GOT3 (cell line): ENCODE measurements at places on chromosomes 4 and X.

DNA sequence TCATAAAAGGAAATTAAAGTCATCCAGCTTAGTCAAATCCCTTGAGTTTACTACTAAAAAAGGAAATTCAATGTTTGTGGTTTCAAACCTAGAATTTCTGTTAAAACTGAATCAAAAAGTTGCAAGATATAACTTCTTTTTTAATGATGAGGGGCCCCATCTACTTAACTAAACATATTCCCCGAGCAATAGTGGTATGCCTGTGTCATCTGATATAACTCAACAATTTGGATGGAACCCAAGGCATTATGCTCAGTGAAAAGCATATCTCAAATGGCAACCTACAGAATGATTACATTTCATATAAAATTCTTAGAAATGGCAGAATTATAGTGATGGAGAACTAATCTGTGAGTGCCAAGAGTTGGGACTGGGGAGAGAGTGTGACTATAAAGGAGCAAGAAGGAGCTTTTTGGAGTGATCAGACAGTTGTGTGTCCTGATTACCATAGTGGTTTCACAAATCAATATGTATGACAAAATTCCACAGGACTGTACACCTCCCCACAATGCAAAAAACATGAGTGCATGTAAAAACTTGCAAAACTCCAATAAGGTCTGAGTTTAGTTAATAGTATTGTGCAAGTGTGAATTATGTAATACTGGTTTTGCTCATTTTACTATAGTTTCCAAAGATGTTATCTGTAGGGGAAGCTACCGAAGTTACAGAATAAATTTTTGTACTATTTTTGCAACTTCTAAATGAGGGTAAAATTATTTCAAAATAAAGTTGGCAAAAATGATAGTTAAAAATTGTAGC, 323.2 kb downstream of the ARHGAP24 start:
- DNase-seq: no peak

- DNase-seq: no peak
Measured at GRCh38 chrX:10769195-10769594, 148.8 kb upstream of the MID1 start.

- no peak for DNase-seq
Measured at GRCh38 chr4:122930862-122931261, 8.5 kb upstream of the NUDT6 start.

DNA sequence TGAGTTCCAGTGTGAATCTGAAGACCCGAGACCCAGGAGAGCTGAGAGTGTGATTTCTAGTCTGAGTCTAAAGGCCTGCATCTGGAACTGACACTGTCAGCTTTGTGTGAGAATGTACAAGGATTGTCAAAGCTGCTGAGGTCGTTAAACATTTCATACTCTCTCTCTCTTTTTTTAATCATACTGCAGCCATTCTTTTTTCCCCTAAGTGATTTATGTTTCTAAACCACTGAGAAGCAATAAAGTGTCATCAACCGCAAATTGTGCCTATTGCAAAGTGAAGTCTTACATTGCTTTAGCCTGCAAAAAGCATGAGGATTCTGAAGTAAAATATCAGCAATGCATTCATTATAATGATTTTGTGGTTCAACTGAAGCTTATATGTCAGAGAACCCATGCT, 106.0 kb downstream of the ASMT start:
- DNase-seq: no peak

DNA sequence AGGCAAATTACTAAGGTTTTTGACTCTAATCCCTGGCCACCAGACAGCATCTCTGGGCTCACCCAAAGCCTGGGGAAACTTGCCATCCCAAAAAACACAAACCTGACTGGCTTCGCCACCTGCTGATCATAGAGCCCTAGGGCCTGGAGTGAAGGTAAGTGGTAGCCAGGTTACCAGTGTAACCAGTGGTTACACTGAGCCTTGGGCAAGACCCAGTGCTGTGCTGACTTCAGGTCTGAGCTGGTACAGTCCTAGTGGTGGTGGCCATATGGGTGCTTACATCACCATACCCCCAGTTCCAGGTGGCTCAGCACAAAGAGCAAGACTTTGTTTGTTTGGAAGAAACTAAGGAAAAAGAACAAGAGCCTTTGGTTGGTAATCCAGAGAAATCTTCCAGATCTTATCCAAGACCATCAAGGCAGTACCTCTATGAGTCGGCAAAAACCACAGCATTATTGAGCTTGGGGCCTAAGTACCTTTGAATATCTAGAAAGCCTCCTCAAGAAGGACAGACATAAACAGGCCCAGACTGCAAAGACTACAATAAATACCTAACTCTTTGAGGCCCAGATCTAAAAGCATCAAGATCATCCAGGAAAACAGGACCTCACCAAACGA, 13.7 kb downstream of the MED14 start:
- no peak for DNase-seq

DNA sequence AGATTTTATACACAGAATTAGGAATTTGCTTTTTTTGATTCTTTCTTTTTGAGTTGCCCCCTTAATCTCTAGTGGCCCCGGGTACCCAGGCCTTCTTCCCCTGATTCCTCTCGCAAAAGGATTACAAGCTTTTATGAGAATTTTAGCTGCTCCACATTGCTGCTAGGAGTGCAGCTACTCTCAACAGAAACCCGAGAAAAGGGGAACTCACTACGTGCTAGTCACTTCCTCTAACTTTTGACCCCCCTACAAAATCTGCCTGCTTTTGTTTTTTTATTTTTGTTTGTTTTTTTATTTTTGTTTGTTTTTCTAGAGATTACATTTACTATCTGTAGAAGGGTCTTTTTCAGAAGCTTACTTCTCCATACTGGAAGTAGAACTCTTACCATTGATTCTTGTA, 64.1 kb downstream of the ZNF81 start:
- no peak for DNase-seq

- DNase-seq: peak; percentile 1
Measured at GRCh38 chr4:130563185-130563888, 1467.4 kb downstream of the C4orf33 start.

DNA sequence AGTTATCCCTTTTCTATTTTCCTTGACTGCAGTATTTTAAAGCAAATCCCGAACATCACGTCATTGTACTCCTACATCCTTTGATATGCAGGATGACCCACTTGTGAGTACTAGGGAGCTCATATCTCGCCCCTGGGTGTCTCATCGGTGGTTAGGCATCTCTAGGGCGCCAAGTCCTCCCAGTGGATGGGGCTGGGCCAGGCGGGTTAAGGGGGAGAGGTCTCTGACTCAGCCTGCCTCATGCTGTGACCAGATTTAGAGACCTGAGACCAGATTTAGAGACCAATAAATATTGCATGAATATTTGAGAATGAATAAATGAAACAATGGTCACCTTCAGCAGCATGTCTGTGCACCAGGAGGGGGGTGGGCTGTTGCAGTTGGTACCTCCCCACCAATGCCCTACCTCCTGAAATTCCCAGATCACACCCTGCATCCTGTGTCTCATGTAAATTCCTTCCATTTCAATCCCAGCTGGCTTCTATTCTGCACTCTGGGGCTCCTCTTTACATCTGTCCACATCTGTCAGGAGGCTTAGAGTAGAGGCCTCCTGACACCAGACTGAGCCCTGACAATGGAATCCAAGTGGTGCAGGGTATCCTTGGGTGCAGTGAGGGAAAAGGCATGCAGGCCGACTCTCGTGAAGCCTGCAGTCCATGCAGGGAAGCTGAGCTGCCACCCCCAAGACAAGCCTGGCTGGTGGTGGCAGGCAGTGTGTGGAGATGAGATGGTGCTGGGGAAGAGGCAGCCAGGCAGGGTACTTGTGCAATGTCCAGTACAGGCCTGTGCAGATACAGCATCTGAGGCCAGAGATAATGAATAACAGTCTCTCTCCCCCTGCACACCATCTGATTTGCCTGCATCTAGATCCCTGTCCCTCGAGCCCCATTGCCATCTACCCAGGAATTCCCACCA, 5.2 kb downstream of the APLN start:
- DNase-seq: no peak

DNA sequence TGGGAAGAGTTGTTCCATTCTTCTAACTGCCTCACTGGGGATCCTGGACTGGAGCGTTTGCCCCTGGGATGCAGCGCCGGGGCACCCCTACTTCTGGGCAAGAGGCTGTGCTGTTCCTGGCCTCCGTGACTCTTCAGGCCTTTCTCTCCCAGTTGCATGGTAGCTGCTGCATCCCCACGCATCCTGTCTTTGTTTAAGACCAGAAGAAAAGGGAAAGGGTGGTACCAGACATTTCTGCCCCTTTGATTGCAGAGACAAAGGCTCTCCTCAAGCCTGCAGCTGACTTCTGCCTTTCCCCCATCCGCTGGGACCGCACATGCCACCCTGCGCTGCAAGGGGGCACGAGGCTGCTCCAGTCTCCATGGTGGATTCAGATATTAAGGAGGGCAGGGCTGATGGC, 70.4 kb downstream of the SHROOM2 start:
- no peak for DNase-seq

GRCh38 chr4:26815706-26816105, 44.9 kb upstream of the STIM2 start:
- no peak for DNase-seq

- no peak for DNase-seq
Measured at GRCh38 chr4:55121246-55121645, 4.1 kb downstream of the KDR start.

DNA sequence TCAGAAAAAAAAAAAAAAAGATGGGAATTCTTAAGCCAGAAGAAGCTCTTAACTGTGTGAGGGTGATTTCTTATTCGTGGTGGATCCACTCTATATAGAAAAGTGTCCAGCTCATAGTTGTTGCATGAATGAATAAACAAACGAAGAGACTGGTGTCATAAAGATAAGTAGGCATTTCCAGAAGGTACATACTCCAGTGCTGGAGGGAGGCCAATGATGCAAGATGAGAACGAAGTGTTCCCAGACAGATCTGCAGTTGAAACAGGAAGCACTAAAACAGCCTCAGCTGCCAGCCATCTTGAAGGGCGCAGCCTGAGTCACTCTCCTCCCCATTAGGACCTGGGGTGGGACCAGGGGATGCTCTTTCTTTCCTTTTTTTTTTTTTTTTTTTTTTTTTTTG, 47.4 kb upstream of the HOPX start:
- DNase-seq: no peak

DNA sequence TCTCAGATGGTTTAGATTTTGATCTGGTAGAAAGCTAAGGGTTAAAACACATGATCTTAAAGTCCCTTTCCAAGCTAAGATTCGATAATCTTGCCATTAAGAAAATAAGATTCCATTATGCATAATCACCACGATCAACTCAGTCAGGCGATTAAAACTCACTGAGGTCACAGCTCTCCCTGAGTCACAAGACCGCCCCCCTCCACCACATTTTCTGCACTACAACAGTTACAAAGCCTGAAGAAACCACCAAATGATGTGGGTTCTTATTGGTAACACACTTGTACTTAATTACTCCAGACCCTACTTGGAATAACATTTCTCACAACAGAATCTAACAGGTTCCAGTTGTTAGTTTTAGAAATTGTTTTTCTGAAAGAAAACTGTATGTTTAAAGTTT, 62.8 kb downstream of the SH3KBP1 start:
- no peak for DNase-seq

DNA sequence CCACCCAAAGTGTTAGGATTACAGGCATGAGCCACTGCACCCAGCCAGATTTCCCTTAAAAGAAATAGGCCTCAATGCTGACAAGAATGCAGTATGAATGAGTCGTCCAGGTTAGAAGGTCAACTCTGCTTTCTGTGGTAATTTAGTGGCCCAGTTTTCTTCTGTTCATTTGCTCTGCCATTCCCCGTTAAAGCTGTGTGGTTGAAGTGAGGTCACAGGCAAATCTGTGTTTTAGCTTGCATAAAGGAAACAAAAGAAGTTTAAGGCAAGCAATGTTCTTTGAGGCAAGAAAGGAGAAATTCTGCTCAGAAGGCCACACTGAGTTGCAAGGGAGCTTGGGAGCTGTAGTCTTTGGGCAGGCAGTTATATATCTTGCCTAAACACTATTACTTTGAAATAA, 176.8 kb downstream of the LARP7 start:
- DNase-seq: no peak

- no peak for DNase-seq
Measured at GRCh38 chr4:5749568-5749967, 38.6 kb downstream of the EVC start.

DNA sequence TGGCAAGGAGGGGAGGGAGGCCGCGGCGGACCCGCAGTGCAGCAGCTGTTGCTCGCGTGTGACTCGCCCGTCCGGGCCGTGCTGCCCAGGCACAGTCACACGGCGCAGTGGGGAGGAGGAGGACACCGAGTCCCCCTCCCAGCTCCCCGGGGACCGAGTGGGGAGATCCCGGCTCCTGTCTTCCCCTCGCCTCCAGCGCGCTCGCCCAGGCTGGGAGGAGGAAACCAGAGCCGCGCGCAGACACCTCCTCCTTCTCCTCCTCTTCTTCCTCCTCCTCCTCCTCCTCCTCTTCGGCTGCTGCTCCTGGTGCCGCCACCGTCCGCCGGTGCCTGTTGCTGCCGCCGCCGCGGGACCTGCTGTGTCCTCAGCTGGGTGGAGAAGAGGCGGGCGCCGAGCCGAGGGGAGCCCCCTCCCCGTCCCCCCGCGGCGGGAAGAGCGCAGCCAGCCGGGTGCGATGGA, at the start of gene TBC1D1:
Gene TBC1D1, plus strand, starts transcription at position 284 of the 459 bp plus-strand sequence. CDS start 11,012 bp downstream, outside the sequence.
- DNase-seq: peak; percentile 14

DNA sequence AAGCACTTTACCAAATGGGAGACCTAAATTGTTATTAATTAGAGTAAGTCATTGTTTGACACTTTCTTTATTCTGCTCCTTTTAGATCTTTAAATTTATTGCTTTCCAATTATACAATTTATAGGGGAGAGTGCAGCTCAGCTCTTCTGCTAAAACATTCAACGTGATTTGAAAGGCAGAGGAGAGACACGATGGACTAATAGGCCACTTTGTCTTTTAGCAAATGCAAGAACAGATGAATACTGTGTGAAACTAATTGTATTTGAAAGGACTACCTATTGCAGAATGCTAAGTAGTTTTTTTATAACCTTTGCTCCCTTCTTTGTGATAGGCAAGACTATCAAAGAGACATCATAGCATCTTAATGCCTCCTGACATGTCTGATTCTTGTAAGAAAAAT, 320.4 kb upstream of the KLF3 start:
- DNase-seq: no peak

DNA sequence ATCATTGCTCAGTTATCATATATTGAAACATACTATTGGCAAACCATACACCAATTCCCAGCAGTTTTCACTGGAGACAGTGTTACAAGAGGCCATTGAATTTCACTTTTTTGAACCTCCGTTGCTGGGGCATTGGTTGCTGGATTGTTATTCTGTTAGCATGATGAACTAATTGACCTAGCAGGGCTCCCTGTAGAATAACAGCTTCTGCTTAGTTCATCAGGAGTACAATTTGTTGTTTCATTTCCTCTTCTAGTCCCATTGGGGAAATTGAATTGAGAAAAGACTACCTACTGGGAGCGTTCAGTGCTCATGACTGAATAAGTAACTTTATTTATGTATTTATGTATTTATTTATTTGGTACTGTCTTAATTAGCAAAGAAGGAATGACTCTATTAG, 151.6 kb downstream of the SLIT2 start:
- no peak for DNase-seq

DNA sequence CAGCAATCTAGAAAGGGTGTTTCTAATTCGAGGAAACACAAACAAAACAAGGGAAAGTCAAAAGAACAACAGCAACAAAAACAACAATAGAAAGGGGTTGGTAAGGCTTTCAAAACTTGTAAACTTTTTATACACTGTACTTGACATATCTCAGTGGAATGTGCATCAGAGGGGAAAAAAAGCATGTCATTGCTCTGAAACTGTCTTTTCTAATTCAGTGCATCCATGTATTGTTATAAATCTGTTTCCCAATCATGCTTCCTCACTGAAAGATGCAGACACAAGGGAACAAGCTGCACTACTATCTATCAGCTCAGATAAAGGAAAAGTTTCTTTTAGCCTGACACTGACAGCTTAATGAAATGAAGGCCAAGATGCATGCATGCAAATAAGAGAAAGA, 44.2 kb upstream of the PCDH18 start:
- DNase-seq: no peak

- no peak for DNase-seq
Measured at GRCh38 chr4:26717332-26717731, 133.4 kb downstream of the TBC1D19 start.
